ENCODE measurements at places on chromosomes 11 and 22.

GRCh38 chr11:33227578-33228261 is 29.5 kb upstream of the HIPK3 start:
- DNase-seq = no peak

GRCh38 chr11:80109031-80109430 is 668.2 kb upstream of the TENM4 start:
- no peak for DNase-seq

DNA sequence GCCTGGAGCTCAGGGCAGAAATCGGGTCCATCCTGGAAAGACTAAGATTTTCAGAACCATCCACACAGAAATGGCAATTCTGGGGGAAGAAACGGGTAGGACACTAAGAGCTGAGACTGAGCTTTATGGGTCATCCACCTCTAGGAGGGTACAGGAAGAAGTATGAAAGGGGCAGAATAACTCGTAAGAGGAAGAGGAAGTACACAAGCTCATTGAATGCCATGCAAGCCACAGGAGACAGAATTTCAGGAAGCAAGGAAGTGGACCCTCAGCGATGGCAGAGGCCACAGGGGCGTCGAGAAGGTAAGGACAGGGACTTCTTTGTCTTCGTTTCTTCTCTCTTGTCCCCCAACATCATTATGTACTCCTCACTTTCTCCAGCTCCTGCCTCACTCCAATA is 169.6 kb downstream of the MAML2 start:
- no peak for DNase-seq

DNA sequence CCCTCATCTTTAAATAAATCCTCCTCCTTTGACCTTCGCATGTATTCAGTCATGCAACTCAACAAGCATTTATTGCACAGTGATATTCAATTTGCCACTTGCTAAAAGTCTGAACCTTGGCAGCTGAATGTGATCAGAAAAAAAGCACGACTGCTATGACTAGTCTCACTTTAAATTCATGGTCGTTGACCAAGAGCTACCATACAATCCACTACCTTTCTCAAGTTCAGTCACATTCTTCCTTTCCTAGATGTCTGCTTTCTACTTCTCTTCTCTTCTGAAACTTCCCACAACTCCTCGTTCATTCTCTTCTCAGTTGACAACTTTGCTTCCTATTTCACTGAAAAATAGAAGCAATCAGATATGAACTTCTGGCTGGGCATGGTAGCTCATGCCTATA is 2.0 kb upstream of the SAA1 start:
- no peak for DNase-seq

- DNase-seq = no peak
These were observed 7.3 kb upstream of the SPINDOC start for GRCh38 chr11:63805844-63806415.

DNA sequence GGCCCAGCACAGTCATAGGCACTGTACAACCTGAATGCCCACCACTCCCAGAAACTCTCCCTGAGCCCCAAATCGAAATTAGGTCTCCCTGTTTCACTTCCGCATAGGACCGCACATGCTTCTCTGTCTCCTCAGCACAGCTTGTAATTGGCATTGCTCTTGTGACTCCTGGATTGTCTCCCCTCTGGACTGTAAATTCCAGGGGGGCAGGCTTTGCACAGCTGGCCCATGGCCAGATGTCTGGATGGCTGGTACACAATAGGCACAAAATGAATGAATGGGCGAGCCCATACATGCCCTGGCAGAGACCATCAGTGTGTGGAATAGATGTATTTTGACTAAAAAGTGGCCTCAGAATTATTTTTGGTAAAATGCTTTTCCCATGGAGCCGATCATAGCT is 63.3 kb upstream of the PHF21B start:
- DNase-seq = no peak

GRCh38 chr11:133156986-133157745 is 375.1 kb downstream of the OPCML start:
- DNase-seq = no peak

- DNase-seq = no peak
These were observed 367 bp downstream of the HPS5 start for GRCh38 chr11:18321578-18321968.

- no peak for DNase-seq
These were observed 893.3 kb downstream of the FAM181B start for GRCh38 chr11:81840380-81840779.

DNA sequence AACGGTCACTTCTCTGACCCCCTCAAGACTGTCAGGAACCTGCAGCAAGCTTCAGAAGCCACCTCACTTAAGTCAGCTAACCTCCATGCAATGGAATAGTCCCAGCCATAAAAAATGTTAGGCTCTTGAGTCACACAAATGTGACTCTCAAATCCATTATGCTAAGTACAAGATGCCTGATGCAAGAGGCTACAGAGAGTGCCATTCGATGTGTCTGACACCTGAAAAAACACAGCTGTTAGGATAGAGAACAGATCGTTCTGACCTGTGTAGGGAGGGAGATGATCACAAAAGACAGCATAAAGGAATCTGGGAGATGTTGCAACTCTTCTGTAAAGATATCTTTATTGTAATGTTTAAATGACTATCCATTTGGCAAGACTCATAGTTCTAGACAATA is 712.4 kb downstream of the TBC1D22A start:
- no peak for DNase-seq

DNA sequence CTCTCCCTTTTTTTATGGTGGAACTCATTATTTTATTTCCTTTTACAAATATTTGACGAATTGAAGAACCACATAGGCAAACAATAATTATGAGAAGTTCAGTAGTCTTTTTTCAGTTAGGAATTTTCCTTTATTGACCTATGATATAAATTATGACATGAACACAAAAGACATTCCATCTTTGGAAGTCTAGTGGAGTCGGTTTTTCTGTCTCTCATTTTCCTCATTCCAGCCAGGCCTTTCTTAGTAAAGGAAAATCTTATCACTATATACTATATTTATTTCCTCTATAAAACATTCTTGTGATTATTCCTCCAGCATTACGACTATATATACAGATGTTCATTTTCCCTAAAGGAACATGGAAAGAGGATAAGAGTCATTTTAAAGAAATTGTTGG is 1046.1 kb downstream of the DLG2 start:
- no peak for DNase-seq

GRCh38 chr11:2099516-2100349 is 39.5 kb downstream of the IGF2 start:
- no peak for DNase-seq

DNA sequence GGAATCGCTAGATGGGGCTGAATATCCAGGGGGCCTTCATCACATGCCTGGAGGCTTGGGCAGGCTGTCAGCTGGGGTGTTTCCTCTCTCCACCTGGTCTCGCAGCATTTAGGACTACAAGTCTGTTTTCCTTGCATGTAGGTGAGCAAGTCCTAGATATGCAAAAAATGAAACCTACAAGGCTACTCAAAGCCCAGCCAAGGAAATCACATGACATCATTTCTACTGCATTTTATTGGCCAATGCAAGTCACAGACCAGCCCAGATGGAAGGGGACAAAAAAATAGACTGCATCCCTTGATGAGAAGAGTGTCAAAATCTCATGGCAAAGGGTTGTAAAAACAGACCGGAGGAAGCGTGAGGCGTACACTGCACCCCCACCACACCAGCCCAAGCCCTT is 9.6 kb upstream of the APOBEC3B start:
- DNase-seq = no peak

DNA sequence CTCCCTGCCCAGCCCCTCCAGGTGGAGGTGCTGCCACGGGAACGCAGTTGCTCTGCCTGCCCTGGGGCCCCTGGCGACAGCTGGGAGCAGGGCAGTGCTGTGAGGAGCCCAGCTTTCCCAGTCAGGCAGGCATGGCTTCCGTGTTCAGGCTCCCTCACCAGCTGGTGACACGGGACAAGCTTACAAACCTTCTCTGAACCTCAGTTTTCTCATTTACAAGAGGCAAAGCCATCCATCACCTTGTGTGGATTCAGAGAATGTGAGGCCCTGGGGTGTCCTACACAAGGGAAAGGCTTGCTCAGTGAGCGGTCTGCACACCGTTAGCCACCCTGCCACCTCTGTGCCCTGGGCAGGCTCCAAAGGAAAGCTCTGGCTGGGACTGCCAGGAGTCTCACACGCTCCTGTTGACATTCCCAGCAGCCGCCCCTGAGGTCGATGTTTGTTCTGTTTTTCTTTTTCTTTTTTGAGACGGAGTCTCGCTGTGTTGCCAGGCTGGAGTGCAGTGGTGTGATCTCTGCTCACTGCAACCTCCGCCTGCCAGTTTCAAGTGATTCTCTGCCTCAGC is 23.5 kb downstream of the SUN2 start:
- no peak for DNase-seq
